GM12864 (cell line): ENCODE measurements at places on chromosomes 6 and 20.

DNA sequence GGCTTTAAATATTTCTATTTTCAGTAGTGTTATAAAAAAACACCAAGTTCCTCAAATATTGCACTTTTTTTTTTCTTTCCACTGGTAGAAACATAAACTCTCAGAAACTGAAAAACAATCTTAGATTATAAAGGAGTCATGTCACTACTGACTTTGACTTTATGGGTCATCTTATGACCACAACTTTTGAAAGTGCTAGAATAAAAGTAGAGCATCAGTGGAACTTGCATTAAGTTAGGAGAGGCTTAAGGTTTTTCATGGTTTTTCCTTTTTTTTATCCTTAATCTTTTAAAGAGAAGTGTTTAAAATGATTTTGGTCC, 56.6 kb upstream of the SUPT3H start:
- DNase-seq, result no peak

DNA sequence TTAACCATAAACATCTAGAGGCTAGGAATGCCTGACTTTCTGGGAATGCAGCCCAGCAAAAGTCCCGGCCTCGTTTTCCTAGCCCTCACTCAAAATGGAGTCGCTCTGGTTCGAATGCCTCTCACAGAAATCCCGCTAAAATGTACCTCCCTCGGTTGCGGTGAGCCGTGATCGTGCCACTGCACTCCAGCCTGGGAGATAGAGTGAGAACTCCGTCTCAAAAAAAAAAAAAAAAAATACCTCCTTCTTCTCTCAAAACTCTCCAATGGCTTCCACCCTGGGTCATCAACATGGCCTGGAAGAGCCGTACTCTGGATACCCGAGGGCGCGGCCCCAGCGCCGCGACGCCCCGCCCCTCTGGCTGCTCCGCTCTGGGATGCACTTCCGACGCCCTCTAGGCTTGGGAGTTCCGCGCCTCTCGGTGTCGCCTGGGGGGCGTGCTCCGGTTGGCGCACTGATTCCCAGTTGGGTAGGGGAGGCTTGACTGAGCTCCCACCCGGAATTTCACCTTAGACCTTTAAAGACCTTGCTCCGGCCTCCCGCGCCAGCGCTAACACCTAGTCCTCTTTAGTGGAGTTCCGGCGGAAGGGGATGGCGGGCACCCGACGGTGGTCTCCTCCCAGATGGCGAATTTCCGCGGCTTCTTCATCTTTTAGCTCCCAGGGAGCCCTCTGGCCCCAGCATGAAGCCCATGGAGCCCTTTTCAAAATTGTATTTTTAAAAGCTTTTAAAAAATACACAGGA, 12.3 kb downstream of the HMGN4 start:
- no peak for DNase-seq

DNA sequence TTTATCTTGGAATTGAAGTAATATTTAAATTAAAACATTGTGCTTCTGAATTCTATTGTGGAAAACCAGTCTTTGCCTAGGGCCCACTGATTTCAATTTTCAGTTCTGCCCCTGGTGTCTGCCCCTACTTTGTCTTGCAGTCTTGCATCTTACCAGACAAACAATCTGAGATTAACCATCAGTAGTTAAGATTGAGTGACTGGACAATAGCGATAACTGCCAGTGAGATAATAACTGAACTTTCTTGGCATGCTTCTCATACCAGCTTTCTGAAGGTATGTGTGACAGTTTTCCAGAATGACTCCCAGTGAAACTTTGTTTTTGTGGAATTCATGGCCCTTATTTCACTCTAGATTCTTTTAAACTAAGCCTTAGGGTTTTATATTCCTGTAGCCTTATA, 53.5 kb downstream of the KCNQ5 start:
- no peak for DNase-seq

DNA sequence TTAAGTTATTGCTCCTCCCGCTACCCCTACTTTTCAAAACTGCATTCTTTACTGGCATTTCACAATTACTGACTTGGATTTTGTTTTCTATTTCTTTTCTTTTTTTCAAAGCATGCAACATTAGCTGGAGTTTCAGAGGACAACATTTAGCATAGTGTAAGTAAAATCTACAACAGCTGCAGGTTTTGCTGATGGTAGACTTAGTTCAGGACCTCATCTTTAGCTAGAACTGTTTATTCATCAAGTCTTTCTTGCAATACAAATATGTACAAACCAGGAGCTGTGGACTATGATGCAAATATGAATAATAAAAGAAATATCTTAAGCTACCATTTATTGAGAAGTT, 728 bp upstream of the CEP162 start:
- no peak for DNase-seq

DNA sequence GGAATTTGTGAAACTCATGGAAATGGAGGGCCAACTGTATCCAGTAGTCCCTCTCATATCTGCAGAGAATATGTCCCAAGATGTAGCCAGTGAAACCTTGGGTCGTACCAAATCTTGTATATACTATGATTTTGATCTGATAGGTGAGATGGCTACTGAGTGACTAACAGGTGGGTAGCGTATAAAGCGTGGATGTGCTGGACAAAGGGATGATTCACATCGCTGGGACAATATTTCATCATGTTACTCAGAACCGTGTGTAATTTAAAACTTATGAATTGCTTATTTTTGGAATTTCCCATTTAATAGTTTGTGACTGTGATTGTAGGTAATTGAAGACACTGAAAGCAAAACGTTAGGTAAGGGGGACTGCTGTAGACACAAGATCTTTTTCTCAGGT, 144.1 kb downstream of the SMAP1 start:
- DNase-seq, result no peak

DNA sequence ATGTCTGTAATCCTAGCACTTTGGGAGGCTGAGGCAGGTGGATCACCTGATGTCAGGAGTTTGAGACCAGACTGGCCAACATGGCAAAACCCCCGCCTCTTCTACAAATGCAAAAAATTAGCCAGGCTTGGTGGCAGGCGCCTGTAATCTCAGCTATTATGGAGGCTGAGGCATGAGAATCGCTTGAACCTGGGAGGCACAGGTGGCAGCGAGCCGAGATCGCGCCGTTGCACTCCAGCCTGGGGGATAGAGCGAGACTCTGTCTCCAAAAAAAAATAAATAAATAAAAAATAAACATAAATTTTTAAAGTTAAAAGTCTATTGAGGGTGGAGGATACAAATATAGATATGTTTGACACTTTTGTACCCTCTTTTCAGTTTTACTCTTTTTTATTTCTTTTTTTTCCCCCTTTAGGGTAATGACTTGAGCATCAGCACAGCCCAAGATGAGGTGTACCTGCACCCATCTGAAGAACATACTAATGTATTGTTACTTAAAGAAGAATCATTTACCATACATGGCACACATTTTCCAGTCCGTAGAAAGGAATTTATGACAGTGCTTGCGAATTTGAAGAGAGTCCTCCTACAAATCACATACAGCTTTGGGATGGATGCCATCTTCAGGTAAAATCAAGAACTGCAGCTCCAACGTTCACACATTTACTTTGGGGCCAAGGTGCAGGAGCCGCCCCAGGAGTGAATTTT, 368.9 kb downstream of the LAMA2 start:
- peak; percentile 37 for DNase-seq

DNA sequence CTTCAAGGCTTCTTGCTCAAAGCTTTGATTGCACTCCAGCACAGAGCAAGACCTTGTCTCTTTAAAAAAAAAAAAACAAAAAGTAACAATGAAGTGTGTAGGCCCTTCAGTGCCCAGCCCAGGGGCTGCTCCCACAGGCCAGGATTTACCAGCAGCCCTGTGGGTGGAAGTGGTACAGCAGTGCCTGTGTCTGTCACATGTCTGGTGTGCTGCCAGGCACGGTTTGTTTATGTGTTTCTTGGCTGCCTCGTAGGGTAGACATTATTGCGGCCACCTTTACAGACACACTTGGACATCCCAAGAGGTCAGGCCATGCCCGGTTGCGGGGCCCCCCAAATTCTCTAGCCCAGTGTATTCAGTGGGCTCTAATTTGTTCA, 12.7 kb downstream of the DYNLRB1 start:
- DNase-seq, result no peak

GRCh38 chr6:137791281-137792159, 75.5 kb upstream of the TNFAIP3 start:
- DNase-seq, result no peak

DNA sequence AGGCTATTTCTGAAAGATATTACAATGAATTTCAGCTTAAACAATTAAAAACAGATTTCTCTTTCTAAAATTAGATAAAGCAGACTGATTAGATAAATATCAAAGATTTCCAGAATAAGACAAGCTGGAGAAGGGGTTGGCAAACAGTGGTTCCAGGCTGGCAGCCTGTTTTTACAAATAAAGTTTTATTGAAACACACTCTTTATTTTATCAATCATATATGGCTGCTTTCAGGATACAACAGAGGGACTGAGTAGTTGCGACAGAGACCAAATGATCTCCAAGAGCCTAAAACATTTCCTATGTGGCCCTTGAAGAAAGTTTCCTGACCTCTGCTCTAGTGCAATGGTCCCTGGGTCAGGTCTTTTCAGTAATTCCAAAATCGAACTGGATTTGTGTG, 65.6 kb upstream of the IYD start:
- no peak for DNase-seq

GRCh38 chr6:167450626-167451025, 125.7 kb downstream of the TTLL2 start:
- DNase-seq, result no peak

DNA sequence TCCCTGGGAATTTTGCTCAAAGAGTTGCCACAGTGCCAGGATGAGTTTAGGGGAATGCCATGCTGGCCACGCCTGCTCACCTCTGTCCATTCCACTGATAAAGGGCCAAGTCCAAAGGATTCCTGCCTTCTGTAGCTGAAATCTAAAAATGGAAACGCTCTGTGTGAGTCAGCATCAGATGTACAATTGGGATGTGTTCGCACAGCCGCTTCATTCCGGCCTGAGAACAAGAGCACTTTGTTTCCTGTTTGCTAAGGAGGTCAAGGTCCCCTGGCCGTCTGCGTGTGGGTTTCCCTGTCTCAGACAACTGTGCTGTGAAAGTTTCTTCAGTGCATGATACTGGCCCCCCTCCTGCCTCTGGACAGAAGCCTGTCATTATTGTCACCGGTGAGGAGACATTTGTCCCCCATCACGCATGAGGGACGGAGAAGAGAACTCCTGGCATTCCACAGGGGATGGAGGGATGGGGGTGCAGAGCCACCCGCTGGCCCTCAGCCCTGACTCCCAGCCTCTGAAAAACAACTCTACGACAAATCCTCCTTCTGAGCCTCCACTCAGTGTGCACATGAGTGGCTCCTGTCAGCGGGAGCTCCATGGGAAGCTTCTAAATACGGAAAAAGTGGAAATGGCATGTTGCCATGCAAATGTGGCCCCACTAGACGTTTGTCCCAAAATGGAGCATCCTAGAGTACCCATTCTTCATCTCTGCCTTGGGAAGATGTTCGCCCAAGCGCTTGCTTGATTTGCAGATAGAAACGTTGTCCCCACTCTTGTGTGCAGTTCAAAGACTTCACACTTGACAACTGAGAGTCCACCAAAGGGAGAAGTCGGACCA, 143.5 kb upstream of the AFDN start:
- DNase-seq, result no peak

DNA sequence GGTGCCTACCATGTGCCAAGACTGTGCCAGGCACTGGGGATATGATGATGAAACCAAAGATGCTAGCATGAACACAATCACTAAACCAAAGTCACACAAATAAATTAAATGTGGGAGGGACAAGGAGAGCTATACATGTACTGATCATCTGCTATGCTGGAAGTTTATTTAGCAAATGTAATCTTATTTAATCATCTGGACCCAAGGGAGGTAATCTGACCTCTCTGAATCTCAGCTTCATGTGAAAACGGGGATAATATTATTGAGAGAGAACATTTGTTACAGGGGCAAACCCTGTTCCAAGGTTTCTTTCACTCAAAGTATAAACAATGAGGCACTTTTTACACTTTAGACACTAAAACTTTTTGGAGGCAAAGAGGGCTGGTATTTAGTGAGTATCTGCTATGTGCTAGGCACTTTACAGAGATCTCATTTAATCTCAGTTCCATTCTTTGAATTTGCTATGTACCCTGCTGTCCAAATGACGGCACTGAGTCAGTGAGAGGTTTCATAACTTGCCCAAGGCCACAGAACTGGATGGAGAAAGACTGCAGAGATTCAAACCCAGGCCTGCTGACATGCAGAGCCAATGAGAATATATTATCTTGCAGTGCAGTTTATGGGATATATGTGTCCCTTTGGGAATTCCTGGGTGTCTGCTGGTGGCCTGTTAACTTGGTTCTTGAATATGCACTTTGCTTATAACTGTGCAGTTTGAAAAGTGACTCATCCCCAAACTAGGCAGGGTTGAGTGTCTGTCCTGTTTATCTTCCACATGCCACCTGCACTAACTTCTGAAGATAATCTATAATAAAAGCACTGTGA, 3.3 kb upstream of the ASXL1 start:
- no peak for DNase-seq

GRCh38 chr20:41279546-41280225, 37.8 kb downstream of the ZHX3 start:
- no peak for DNase-seq

- DNase-seq, result no peak
Observed at GRCh38 chr6:144661116-144661806, 376.1 kb downstream of the UTRN start.

DNA sequence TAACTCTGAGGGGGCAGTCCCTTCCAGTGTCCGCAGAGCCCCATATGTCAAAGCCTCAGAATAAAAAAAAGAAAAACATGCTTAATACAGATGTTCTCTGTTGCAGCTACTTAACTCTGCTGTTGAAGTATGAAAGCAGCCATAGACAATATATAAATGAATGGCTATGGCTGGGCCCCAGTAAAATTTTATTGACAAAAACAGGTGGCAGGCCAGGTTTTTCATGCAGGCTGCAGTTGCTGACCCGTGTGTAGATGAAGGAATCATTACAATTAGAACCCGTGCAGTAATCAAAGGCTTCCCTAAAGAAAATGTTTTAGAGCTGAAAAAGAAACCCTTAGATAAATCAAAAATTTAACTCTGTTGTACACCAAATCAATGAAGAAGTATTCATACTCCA, 13.0 kb upstream of the RIN2 start:
- no peak for DNase-seq

DNA sequence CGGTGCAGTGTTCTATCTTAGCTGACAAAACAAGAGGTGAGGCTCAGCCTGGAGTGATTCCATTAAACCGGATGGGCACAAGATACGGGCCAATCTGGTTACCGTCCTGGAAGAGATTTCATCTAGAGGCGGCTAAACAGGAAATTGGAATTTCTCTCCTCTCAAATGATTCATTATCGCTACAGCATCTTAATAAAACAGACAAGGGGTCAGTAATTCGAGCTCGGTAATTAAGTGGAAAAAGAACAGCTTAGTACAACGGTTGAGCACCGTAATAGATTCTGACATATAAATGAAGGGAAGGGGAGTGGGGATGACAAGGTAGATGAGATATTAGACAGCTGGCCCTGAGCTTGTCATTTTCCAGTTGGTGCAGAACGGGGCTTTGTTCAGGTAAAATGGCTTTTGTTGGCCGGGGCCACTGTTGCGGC, 137.2 kb downstream of the EDN3 start:
- DNase-seq, result no peak

- no peak for DNase-seq
Observed at GRCh38 chr20:48787861-48788375, 39.9 kb downstream of the PREX1 start.

DNA sequence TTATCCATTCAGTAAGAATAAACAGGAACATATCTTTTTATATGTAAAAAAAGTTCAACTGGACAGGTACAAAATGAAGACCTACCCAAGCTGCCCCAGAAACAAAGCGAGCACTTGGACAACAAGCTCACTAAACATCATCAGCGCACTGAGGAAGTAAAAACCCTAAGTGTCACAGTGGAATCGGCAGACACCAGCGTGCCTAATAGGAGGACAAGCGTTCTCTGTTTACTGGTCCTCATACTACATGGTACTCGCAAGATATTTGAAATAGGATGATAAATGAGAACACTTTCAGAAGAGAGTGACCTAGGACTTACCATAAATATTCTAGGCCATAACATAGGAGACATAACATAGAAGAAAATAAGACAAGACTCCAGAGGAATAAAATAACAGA, 18.2 kb downstream of the MAP7 start:
- no peak for DNase-seq
